NCI-H1436 (cell line): ENCODE measurements at places on chromosomes 16 and 17.

DNA sequence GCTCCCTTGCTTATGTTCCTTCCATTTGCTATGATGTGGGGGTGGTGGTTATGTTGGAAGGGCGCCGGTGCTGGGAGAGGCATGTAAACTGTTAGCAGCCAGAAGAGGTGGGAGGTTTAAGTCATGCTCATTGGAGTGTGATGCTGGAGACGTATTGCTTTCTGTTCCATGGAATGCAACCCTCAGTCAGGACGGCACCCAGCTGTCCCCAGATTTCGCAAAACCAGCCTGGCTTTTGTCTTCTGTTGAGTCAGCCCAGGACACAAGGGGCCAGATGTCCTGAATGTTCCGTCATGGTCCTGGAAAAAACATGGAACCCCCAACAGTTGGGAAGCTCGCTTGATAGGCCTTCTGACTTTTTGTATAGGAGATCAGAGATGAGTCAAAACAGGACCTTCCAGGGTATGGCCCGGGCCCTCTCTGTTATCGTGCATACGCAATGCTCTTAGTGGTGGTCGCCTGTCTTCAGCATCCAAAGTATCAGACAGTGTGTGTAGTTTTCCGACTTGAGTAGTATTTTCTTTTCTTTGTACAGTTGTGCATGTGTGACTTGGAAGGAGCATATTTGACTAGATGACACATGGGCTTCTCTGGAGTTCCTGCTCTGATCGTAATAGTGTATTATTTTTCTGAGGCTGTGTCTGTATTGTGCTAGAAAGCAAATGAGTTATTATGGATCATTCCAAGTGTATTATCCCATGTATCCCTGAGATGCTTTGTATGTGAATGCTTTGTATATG lies 201.9 kb downstream of the SNX29 start:
- no peak for DNase-seq

- no peak for DNase-seq
Measured at GRCh38 chr16:57893559-57894389, 77.2 kb downstream of the CNGB1 start.

DNA sequence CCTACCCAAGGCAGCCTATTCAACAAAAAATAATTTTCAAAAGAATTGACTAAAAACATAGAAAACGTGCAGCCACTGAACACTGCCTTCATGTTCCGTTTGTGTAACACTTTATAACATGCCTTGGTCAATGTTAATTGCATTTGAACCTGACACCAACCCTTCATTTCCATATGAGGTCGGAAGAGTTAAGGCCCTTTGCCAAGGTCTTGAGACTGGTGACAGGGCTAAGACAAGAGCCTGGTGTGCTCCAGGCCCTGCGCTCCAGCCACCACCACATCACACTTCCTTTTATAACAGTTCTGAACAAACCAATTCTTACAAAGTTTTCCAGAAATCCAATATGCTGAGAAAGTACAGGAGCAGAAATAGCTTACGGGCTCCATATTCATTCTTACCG lies 4.2 kb downstream of the BBS2 start:
- DNase-seq: no peak

- DNase-seq: no peak
Measured at GRCh38 chr17:80033840-80034239, 1.8 kb downstream of the TBC1D16 start.

GRCh38 chr17:15239491-15239890 lies 25.6 kb downstream of the PMP22 start:
- DNase-seq: no peak

DNA sequence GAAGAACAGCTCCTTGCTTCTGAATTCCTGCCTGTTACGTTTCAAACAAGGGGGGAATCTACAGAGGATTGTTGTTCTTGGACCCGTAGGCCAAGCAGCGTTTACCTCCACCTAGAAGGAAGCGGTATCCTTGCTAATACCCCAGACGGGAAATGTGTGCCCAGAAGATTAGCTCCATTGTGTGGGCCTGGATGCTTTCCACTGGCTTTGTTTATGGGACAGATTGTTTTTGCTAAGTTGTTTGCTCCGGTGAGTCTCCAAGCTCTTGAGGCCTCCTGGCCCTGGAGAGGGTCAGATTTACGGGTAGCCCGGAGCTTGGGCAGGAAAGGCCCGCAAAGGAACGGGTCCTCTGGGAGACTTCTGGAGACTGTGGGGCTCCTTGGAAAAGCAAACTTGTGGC lies 28.4 kb upstream of the MRTFB start:
- DNase-seq: no peak

DNA sequence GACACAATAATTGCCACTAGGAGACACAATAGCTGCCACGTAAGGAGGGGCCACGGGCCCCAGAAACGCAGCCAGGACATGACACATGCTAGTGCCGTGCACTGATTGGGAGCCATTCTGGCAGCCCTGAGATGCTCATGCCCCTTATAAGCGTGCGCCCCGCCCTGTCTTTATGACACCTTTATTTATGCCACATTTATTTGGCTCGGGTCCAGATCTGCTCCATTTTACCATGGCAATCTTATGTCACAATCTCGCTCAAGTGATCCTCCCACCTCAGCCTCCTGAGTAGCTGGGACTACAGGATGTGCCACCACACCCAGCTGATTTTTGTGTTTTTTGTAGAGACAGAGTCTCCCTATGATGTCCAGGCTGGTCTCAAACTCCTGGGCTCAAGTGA lies 43.8 kb upstream of the NF1 start:
- no peak for DNase-seq

DNA sequence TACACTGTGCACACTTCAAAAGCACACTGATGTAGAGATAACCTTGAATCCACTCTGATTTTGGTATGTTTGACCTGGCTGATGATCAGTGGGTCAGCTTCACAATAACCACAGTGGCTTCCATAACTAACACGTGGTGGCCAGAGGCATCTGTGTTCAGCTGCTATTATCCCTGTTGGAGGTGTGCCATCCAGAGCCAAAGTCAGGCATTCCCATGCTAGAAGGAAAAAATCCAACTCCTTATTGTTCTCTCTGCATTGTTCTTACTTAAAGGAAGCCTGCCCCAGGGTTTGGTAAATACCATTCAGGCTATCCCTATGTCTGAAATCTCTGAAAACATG lies 127.3 kb upstream of the MON1B start:
- DNase-seq: no peak

GRCh38 chr17:55266051-55266957 lies 1.5 kb downstream of the HLF start:
- DNase-seq: no peak

DNA sequence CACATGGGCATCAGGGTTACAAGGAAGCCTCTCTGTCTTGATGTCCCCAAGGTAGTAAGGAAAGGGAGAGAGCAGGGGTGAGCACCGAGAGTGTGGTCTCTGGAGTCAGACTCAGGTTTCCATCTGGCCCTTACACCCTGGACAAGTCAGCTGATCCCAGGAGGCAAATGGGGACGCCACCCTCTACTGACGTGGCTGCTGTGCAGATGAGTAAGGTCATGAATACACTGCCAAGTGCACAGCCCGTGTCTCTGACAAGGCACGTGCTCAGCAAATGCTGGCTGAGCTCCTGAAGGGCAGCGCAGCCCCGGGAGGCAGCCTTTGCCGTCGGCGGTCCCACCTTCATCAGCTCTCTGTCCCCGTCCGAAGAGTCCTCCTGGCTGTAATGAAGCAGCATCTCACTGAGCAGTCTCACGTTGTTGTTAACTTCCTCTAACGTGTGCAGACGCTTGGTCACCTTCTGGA lies 19.4 kb downstream of the GGA3 start:
- no peak for DNase-seq

GRCh38 chr17:3528880-3529511 lies 28.6 kb downstream of the TRPV3 start:
- DNase-seq: no peak

- peak; percentile 97 for DNase-seq
Measured at GRCh38 chr17:73800893-73801292, 156.6 kb upstream of the SDK2 start.

DNA sequence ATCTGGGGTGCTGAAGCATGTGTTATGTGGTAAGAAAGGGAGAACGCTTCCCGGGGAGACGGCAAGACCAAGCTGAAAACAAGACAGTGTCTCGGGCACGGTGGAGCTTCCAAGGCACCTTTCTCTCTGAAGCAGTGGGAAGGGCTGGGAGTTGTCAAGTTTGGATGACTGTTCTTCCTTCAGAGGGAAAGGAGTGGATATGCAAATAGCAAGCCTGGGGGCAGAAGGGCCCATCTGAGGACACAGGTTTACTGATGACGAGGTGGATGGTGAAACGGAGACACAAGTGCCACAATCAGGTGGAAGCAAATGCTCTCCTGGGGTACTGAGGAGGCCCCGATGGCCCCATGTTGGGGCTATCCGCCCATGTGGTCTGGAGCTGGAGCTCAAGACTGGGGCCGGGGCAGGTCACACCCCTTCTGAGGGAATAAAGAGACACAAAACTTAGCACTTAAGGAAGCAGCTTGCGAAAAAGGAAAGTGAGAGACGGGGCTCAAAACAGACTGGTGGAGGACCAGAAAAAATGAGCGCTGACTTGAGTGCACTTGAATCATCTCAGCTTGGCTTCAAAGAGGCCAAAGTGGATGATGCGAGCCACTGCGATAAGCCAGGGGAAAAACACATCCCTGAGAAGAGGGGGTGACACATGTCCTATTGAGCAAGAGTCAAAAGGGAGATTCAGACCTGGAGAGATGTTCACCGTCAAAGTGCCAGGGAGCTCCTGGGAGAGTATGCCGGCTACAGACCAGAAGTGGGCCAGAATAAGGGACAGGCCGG lies 34.8 kb upstream of the MTSS2 start:
- DNase-seq: no peak

DNA sequence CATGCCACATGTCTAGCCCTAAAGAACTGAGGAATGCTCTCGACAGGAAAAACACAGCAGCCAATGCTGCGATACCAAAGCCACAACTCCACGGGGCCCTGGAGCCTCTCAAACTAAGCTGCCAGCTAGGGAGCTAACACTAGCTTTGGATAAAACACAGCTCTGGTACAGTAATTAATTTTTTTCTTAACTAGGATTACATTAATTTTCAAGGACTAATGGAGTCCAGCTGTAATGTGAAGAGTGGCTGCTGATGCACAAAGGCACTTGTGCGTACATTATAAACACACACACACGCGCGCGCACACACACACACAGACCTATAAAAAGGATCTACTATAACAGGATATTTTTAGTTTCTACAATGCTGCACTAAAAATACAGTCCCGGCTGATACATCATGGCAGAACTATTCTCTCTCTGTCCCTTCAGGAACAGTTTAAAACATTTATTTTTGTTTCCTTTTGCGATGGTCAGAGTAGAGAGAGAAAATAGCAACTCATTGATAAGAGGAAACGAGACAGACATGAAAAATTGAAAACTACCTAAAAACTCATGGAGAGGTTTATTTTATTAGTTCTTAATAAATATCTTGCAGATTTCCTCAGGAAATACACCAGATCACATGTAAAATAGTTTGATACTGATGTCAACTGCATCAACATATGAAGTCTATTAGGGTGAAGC lies 88.5 kb downstream of the SMG6 start:
- DNase-seq: no peak

- DNase-seq: no peak
Measured at GRCh38 chr17:1104222-1104621, 75.6 kb downstream of the ABR start.
